ENCODE measurements at places on chromosomes 1 and 21. TPM values are rescaled to one million over a fixed set of nuclear protein-coding genes. Genes with fewer than 3 reads are reported as not detected.

PLA2G2D gene
- not detected for total RNA-seq

CDCA8 gene
- 0.48 TPM for total RNA-seq

OR2T35 gene
- total RNA-seq: not detected

PDPN gene
- 17.3 TPM for total RNA-seq

DNA sequence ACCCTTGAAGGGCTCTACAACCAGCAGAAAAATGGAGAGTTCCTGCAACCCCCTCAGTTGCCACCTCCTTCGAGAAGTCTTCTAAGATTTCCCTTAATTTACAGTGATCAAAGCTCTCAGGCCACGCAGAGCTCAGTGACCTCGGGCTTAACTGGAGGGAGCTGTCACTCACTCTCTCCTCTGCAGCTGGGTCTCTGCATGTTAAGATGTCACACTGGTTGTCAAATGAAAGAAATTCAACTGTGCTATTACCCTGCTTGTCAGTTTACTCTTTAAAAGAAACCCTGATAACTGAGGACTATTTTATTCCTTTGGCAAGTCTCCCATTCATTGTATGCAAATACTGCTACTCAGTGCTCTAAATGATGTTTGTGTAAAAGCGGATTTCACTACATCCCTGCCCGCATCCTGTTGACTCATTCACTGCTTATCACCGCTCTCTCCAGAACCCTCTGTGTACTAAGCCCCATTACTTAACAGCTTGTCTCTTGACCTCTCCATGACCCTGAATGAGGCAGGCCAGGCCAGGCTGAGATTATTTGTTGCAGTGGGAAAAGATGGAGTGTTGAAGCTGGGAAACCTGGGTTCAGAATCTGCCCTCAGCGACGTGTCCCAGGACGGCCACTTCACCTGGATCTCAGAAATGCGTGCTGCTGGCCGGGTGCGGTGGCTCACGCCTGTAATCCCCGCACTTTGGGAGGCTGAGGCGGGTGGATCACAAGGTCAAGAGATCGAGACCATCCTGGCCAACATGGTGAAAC, 13.7 kb downstream of the DHRS3 start:
- peak; percentile 86 for DNase-seq

DNA sequence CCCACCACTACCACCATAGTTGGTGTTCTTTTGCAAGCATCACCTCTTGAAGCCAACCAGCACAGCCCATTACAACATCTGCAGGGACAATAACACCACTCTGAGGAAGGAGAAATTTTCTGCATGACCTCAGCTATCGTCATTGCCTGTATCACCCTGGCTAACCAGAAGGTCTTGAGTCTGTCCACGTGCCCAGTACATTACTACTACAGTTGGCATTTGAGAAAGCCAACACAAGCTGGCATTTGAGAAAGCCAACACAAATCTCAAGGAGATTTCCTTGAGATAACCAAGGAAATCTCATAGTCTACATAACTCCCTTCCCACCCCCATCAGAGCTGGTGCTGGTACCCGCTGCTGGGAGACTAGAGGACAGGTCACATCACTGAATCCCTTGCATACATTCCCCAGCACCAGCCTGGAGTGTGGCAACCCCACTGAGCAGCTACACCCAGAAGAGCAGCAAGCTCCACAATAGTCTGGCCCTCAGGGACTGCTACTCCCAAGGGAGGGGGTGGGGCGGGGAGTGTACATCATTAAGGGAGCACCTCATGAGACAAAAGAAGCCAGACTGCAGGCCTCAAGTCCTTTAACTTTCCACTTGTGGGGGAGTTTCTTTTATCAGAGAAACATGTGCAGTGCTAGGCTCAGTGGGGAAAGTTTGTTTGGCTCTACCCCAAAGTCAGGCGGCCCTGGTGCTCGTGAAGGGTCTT, 46.0 kb upstream of the GUCA2A start:
- no peak for DNase-seq

DNA sequence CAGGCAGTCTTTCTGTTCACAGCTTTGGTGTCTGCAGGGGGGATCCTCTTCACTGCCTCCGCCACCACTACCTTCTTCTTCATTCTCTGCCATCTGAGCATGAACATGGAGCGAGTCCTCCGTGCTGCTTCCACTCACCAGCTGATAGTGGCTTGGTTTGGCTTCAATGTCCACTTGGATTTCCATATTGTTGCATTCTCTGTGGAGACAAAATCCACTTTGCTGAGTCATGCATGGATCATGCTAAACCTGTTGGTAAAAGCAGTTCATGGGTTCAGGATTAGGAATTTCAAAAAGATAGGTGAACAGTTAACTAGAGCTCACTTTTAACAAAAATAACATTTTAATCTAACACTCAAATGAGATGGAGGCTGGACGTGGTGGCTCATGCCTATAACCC, 27.5 kb downstream of the RNF19B start:
- no peak for DNase-seq

DNA sequence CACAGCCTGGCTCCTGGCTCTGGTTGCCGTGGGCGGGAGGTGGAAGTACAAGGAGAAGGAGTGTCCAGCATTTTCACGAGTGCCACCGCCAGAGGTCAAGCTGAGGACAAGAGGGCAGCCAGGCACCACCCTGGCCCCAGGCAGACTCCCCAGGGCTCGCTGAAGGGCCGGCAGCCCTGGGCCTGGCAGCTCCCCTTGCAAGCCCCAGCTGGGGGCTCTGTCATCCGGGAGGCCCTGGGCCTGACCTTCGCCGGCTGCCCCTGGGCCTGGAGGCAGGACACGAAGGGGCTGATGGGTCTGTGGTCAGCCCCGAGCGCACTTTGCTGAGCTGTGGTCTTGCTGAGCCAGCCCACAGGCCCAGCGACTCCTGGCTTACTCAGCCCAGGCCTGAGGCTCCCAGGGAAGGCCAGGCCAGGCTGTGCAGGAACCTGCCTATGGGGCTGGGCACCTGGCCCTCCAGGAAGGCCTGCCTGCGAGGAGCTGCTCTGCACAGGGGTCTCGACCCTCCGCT, 74.8 kb downstream of the MORN1 start:
- DNase-seq: no peak

- no peak for DNase-seq
Measured at GRCh38 chr21:45448810-45449657, 44.1 kb downstream of the COL18A1 start.

GRCh38 chr1:2937805-2938204, 83.5 kb upstream of the ACTRT2 start:
- DNase-seq: no peak

DNA sequence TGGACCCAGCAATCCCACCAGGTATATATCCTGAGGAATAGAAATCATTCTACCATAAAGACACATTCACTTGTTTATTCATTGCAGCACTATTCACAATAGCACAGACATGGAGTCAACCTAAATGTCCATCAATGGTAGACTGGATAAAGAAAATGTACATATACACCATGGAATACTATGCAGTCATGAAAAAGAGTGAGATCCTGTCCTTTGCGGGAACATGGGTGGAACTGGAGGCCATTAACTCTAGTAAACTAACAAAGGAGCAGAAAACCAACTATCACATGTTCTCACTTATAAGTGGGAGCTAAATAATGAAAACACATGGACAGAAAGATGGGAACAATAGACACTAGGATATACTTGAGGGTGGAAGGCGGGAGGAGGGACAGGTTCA, 36.1 kb upstream of the PRKACB start:
- no peak for DNase-seq

- DNase-seq: no peak
Measured at GRCh38 chr1:36425791-36426190, 24.5 kb downstream of the OSCP1 start.

- DNase-seq: no peak
Measured at GRCh38 chr1:165425621-165426020, 19.3 kb downstream of the RXRG start.

DNA sequence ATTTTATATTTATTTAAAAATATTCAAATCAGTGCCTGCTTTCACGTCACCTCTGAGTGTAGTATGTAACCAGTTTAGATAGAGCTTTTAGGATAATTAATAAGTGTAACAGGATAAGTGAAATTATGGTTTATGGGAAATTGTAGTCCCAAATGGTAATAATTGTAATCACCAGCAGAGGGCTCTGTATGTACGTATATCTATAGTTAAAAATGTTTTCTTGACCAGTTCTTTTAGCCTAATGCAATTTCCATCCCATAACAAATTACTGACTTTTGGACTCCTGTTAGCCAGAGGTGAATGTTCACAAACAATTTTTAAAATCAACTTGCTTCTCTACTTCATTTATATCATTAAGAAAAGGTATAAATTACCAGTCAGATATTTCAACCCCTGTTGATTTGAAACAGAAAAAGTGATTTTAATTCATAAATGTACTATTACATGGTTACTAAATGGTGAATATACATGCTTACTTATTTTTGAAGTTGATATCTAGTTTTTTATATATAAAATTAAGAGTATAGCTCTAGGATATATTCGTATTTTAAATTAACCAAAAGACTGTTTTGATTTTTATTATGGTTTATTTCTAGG, 25.3 kb downstream of the SLC30A7 start:
- DNase-seq: no peak

GRCh38 chr1:186144505-186144904, 230.5 kb downstream of the TPR start:
- DNase-seq: no peak

DNA sequence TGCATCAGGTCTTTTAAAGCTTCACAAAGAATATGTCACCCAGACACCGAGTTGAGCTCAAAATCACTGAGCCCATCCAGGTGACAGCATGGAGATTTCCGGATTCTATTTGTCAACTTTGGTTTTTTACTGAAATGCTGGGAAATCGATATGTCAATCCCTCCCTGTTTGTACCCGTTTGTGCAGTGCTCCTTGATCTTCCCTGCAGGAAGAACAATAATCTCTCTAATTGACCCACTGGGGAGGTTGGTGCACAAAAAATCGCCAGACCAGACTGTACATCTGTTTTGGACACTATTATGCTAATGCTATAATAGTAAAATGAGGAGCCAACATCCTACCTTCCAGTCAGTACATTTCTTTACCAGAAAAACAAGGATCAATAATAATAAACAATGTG, 1.8 kb downstream of the BARHL2 start:
- DNase-seq: no peak
